ENCODE measurements at places on chromosomes 2 and 18.

GRCh38 chr18:9482790-9483189 lies 7.5 kb downstream of the RALBP1 start:
- no peak for DNase-seq

DNA sequence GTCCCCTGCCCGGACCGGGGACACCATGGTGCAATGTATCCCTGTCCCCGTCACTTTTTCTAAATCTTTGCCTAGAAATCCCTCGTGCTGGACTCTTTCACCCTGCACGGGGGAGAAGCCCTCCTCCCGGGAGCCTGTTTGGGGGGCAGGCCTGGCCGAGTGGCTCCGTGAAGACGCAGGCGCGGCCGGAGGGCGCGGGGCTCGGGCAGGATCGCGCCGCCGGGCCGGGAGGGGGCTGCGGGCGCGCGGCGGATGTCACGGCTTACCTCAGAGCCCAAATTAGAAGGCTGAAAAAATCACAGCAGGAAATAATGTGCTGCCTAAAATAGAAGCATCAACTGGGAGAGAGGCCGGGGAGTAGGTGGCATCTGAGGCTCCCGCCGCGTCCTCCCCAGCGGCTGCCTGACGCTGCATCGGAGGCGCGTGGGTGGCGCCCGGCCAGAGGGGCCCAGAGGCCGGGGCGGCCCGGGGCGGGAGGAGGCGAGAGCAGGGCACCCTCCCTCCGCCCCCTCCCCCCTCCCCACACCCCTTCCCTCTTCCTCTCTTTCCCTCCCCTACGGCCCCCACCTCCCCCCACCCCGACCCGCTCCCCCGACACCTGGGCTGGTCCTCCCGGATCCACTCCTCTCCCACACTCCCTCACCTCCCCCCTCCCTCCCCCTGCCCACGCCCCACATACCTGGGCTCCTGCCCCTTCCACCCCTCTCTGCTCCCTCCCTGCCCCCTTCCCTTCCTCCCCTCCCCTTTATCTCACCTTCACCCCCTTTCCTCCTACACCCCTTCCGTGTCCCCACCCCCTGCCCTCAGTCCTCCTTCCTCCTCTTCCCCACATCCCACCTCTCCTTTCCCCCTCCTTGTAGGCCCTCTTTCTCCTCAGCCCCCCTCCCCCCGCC lies 51.9 kb downstream of the SLC4A1AP start:
- DNase-seq: peak; percentile 38

GRCh38 chr2:226158940-226159339 lies 640.7 kb downstream of the IRS1 start:
- no peak for DNase-seq

- DNase-seq: no peak
These were observed 32.8 kb upstream of the ACKR3 start for GRCh38 chr2:236536727-236537398.

DNA sequence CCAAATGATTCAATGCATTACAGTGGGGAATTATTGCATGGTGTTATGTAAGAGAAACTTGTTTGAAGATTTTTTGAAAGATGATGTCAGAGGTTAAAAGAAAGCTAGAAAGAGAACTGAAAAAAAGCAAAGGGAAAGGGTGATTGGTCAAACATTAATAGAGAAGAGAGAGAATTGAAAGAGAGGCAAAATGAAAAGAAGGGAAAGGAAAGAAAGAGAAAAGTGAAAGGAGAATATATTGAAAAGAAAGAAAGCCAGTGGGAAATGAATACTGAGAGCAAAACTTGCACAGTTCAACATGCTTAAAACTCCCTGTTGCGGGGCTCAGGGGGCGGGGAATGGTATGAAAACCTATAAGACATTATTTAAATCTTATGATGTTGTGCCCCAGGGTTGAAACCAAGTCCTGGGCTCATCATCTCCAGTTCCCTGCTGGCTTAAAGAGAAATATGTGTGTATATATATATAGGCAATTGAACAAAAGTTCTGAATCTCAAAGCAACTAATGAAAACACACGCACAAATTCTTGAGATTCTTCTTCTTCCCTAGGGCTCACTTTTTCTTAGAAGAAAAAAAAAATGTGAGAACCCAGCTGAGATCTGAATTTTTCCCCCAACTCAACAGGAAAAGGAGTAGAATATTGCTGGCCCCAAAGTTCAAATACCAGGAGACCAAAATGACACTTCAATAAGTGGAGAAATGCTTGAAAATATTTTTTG lies 2045.9 kb upstream of the CELF4 start:
- DNase-seq: no peak

- DNase-seq: peak; percentile 92
These were observed 6.6 kb downstream of the GAD1 start for GRCh38 chr2:170823088-170823897.

DNA sequence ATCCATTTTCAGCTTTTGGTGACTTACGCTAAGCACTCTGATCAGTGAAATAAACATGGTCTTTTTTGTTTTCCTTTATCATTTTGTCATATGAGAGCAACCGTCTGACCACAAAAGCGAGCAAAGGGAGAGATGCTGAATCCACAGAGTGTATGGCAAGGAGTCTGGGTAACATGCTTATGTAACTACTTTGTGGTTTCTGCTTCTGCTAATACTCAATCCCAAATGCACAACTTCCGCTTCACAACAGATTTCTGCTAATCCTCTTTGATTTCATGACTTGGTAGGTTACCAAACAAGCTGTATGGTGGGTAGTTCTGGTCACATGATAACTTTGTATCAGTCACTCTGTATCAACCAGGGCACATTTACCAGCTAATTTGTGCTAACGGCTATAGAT lies 908.4 kb upstream of the CRIM1 start:
- DNase-seq: no peak

DNA sequence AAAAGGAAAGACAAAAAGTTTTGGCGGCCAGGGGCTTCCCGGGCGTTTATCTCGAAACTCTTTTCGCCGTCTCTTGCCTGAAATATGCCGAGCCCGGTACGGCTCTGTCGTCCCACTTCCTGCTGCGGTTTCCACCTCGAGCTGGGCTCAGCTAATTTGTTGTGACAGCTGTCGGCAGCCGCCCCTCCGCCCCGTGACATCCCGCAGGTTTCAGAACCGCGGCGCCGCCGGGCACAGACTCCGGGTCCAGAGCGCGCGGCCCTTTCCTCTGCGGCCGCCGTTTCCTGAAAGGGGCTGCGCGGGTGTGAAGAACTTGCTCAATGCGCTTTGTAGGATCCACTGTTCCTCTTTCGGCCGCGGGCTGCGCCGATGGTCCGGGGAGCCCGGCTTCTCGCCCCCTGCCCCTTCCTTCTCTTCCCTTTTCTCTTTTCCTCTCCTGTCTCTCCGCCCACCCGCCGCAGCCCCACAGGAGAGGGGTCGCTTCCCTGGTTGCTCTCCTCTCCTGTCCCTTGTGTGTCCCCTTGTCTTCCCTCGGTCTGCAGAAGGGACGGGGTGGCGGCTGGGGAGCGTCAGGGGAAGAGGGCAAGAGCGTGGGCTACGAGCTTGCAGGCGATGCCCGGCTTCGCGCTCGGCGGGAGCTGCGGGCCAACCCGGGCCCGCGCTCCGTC lies 648 bp downstream of the ARID5A start:
- DNase-seq: peak; percentile 98

Data from common myeloid progenitor, CD34-positive (primary cell).